K562 (cell line): ENCODE measurements at places on chromosomes 1 and 21. TPM values are rescaled to one million over a fixed set of nuclear protein-coding genes. Genes with fewer than 3 reads are reported as not detected.

DNA sequence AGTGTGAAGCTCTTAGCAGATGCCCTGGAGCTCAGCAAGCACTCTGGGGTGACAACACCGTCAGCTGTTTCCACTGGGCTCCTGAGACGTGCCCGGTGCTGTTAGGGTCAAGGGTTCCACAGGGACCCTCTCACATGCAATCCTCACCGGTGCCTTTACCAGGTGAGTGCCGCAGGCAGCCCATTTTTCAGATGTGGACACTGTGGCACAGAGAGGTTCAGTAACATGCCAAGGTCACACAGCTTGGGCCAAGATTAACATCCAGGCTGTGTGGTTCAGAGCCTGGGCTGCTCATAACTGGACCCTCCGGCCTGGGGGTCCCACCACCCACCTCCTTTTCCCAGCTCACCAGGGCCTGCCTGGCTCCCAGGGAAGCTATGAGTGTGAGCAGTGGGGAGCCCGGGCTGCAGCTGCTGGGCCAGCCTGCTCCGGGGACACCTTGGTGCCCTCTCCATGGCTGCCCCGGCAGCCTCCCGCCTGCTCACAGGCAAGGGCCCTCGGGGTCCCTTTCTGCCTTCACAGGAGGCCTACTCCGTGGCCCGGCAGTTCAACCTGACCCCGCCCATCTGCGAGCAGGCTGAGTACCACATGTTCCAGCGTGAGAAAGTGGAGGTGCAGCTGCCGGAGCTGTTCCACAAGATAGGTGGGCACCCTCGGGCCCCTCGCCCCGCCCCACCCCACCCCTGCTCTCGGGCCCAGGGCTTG is 49.3 kb downstream of the KCNAB2 start:
- no peak overlapping the region for H3K27ac ChIP-seq
- H3K4me3 ChIP-seq: no peak overlapping the region
- DNase-seq: no peak
- no peaks in the 10 kb centered on the region for H3K36me3 ChIP-seq
- H3K27me3 ChIP-seq: peaks cover 85% of the 10 kb centered on the region

- peak; percentile 100 for DNase-seq
- H3K36me3 ChIP-seq: no peaks in the 10 kb centered on the region
- H3K27me3 ChIP-seq: peaks cover 31% of the 10 kb centered on the region
Measured at GRCh38 chr1:9129266-9130041, 552 bp upstream of the GPR157 start.

The OR2T35 gene
- polyA plus RNA-seq: not detected in 2 replicates

The ALX3 gene
- not detected in 2 replicates for polyA plus RNA-seq

GRCh38 chr1:227785094-227785804 is 30.2 kb upstream of the PRSS38 start:
- H3K27ac ChIP-seq: no peak overlapping the region
- peaks cover 2% of the 10 kb centered on the region; the same call in 1 of the 3 replicates for H3K27me3 ChIP-seq
- H3K36me3 ChIP-seq: peaks cover 16% of the 10 kb centered on the region; the same call in 1 of the 3 replicates
- H3K4me1 ChIP-seq: peaks cover 35% of the 10 kb centered on the region

DNA sequence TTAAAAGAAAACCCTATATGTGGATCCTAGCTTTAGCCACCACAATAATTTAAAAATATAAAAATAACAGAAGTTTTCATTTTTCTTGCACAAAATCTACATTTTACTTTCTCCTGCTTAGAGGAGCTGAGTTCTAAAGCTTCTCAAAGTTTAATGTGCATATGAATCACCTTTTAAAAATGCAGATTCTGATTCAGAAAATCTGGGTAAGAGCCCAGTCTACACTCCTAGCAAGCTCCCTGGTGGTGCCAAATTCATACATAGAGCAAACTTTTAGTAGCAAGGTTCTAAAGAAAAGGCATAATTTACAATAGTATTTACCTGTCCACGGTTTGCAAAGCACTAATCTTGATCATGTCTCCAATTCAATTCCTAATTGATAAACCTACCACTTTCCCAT is 19.3 kb downstream of the RSBN1 start:
- H3K27ac ChIP-seq: no peak overlapping the region
- H3K36me3 ChIP-seq: peaks cover 56% of the 10 kb centered on the region
- no peak overlapping the region for H3K4me3 ChIP-seq
